HL-60 (cell line): ENCODE measurements at places on chromosomes 4 and X.
A peak's percentile ranks its signal among the peaks of the same experiment; 100 is the strongest.

DNA sequence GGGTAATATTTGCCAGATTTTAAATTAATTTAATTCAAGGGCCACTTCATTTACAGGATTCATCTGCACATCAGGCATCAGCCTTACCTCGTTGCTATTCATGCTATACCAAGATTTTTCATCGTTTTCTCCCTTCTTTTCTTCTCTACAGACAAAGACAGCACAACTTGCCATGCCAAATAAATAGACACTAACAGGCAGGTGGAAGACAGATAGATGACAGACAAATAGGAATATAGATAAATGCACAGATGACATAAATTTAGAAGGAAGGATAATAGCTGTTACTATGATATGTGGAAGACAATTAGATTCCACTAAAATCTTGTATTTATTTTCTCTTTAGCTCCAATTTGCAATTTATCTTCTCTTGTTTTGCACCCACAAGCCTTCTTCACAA is 164.5 kb upstream of the ARX start:
- no peak for DNase-seq

- no peak for DNase-seq
Measured at GRCh38 chr4:106494066-106494465, 125.5 kb upstream of the GIMD1 start.

- no peak for DNase-seq
Measured at GRCh38 chr4:31334086-31334910, 614.1 kb downstream of the PCDH7 start.

DNA sequence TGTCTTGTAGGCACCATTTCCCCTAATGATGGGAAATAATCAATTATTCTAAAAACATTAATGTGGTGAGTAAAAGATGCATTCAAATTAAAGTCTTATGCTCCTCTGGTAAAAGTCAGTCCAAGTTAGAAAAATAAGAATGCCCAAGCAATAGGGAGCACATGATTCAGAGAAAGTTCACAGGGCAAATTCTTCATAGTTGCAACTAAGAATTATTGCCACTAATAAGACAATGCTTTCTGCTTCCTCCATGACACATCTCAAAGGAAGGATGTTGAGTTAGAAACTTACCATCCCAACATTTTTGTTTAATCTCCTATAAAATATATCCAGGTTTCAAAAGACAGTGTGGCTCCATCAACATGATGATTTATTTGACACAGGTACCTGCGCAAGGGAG is 26.3 kb downstream of the PHOX2B start:
- no peak for DNase-seq

GRCh38 chr4:183287309-183287659 is 32.8 kb downstream of the CLDN22 start:
- DNase-seq, result no peak

DNA sequence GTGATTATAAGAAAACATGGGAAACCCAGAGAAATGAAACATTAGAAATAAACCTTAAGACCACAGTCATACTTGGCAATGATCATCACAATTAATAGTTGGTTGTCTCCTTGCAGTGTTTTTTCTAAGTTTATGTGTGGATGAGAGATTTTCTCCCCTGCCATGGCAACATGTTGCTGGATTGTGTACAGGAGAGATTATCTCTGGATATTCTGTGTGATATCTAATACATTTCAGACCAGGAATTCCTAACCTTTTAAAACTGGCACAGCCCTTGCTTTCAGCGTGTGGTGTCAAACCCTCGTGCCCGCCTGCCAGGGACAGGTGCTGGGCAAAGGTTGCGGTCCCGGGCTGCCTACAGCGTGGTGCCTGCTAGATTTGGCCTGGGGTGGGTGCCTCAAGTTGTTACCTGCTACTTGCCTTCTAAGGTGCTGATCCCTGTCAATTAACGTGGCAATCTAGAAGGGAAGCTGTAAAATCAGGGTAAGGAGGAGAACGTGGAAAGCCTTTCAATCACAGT is 100.5 kb downstream of the TMEM131L start:
- no peak for DNase-seq

DNA sequence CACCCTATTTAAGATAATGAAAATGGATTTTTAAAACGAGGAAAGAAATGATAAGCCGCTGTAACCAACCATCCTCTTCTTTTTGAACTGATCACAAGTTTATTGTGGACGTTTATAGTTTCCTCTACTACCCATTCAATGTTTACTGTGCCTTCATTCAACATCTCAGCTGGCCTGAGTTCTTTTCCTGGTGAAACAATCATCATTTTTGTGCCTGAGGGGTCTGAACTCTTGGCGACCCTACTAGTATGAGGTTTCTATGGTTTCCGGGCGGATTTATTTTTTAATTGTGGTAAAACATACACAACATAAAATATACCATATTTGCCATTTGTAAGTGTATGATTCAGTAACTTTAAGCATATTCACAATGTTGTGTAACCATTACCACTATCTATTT is 100.7 kb downstream of the SPRY1 start:
- no peak for DNase-seq

DNA sequence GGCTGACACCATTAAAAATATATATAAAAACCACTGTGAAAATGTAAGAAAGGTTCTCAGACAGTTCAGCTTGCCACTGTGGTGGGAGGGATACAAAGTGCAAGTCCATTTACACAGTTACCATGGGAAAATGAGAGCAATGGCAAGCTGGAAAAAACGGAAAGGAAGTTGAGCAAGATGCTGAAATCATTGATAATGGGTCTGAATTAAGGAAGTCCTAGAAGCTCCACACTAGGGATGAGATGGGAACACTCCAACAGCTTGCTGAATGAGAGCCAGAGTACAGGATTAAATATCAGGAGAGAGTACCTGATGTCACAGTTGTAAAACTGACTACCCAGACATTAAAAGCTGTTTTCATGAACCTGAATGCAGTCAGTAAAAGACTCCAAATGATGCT is 218.6 kb downstream of the PRDM5 start:
- DNase-seq, result peak; percentile 54

DNA sequence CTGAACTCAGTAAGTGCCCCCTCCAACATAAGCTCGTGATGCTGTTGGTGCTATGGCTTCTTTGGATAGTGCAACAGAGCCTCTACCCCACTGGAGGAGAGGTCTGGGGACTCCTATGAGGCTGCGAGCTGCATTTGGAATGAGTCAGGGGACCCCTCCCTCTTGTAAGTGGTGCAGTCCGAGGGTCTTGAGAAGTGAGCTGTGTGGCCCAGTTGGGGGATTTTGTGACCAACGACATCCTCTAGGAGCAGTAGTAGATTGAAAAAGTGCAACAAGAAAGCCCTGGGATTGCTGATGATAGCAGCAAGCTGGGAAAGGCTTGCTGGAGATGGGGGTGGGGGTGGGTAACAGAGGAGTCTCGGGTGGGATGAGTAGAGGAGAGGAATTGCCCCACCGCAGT is 3.1 kb downstream of the FRMPD3 start:
- DNase-seq, result no peak

GRCh38 chr4:58113126-58113525 is 1002.9 kb upstream of the IGFBP7 start:
- DNase-seq, result no peak

GRCh38 chr4:89024051-89024675 is 32.8 kb downstream of the FAM13A start:
- DNase-seq, result peak; percentile 64

GRCh38 chr4:1978226-1978625 is 30.5 kb downstream of the NELFA start:
- DNase-seq, result no peak

DNA sequence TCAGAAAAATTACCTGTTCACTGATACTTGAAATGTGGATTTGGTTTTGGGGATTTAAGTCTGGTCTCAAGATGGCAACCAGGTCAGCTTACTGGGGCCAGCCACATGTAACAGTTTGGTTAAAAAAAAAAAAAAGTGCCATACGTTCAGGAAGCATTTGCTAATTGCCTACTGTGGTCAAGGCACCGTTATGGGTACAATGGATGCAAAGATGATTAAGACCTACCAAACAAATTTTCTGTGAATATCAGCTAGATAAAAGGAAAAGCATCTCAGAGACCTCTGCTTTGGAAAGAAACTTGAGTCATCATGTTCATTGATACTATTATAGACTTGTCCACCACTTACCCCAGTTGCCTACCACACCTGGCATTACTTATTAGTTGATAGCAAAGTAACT is 80.9 kb downstream of the FNIP2 start:
- no peak for DNase-seq

DNA sequence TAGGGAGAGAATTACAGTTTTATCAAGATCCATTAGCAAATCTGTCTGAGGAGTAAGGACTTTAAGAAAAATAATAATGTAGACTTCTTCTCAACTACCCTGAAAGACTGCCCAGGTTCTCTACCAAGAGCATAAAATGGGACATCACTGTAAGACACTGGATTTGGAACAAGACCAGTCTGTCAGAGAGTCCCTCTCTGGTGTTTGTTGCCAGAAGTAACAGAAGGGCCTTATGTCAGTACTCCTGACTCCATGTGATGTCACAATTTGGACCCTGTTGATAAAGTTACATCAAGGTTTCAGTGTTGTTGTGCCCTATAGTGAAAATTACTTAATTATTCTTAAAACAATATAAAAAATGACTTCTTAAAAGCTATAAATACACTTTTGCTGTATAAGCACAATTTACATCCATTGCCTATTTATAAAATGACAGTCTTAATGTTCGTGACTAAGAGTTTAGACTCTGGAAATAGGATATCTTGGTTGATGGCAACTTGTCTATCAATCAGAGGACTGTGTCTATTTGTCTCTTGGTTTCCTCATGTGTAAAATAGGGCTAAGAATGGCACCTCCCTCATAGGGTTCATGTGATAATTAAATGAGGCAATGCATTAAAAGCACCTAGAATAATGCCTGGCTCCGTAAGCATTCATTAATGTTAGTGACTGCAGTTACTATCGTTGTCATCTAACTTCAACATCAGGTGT is 57.8 kb downstream of the RS1 start:
- DNase-seq, result no peak
